ENCODE measurements at places on chromosomes 1 and 21.

GRCh38 chr1:179142889-179143299, 61.0 kb downstream of the TOR3A start:
- no peak for DNase-seq

DNA sequence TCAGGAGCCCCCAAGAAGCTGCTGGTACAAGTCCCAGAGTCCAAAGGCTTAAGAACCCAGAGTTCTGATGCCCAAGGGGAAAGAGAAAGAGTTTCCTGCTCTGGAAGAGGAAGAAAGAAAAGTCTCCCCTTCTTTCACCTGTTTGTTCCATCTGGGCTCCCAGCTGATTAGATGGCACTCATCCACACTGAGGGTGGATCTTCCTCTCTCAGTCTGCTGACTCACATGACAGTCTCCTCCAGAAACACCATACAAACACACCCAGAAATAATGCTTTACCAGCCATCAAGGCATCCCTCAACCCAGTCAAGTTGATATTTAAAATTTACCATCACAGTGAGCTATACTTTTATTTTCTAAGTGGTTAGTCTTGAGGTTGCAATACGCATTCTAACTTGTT, 257.9 kb downstream of the PAPPA2 start:
- no peak for DNase-seq

DNA sequence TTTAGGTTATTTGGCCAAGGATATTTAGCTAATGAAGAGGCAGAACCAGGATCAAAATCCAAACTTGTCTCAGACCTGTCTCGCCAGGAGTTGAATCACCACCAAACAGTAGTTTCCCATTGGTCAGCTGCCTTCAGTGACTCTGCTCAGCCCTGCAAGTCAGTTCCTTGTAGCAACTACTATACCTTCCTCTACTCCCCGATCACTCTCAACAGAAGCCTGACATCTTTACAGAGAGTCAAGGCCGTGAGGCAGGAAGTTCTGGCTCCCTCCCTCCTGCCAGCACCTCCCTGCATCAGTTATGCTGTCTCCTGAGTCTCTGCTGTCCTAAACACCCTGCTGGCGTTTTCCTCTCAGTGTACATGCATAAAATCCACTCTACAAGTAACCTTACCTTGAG, 13.2 kb downstream of the PSMD4 start:
- no peak for DNase-seq

DNA sequence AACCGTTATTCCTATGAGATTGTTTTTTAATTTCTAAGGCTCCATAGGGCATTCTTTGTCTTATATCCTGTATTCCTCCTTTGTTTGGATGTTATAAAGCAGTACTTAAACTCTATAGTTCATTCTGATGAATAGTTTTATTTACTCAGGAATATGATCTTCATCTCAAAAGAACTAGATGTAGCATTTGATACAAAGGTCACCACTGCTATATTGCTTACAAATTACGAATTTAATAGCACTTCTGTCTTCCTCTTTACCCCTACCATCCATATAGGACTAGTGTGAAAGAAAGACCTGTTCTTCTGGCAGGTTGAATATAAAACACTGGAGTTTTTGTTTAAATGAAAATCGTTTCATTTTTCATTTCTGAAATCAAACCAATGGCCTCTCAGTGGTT, 468.1 kb upstream of the CXADR start:
- no peak for DNase-seq

GRCh38 chr1:56524263-56524662, 55.1 kb downstream of the PLPP3 start:
- DNase-seq, result no peak

GRCh38 chr1:203175827-203176241, 208 bp upstream of the MYBPH start:
- no peak for DNase-seq

DNA sequence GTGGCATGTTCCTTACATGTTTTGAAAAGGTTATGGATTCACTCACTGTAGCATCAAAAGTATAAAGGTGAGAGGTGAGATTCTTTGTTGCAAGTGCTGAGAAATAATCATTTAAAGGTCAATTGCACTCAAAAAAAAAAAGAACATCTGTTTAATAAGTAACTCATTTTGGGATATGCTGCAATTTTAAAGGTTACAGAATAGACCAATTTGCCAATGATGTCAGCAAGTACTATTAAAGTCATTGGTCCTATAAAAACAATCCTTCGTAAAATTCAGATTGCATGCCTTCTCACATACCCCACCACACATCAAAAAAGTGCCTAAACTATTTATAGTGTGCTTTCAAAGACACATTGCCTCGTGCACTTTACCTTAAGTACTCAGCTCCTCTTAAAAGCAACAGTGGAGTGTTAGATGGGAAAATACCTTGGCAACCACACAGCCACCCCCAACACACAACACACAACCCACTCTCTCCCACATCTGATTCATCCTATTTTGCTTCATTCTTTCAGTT, 218.2 kb upstream of the ADGRL2 start:
- DNase-seq, result no peak

- DNase-seq, result peak; percentile 79
Measured at GRCh38 chr1:201530741-201531531, 8.0 kb upstream of the NAV1 start.

GRCh38 chr21:36263797-36264196, 56.2 kb upstream of the MORC3 start:
- no peak for DNase-seq

DNA sequence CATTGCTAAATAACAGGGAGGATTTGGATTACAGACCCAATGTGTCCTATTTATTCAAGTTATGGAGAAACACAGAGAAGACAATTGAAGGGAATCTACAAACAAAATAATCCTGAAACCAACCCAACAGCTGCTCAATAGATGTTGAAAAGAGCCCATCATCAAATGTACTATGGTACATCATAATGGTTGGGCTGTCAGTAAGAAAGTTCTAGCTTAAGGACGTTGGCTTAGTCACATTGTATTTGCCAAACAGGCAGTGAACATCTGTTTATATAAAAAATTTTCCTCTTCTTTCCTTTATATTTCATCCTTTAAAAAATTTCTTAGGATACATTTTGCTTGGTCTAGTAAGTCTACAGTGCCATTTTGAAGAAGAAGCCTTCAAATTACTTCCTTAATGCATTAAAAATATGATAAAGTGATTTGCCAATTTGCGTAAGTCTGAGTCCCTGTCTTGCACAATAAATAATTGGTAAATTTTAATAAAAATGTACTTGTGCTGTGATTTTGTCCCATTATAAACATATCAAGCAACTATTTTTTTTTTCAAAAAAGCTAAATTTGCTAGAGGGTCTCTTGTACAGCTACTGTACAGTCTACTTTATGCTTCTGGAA, 14.4 kb downstream of the MAP3K7CL start:
- DNase-seq, result no peak

GRCh38 chr1:192993426-192994085, 65.6 kb downstream of the UCHL5 start:
- DNase-seq, result no peak

GRCh38 chr1:70893381-70893780, 154.2 kb downstream of the PTGER3 start:
- DNase-seq, result no peak

DNA sequence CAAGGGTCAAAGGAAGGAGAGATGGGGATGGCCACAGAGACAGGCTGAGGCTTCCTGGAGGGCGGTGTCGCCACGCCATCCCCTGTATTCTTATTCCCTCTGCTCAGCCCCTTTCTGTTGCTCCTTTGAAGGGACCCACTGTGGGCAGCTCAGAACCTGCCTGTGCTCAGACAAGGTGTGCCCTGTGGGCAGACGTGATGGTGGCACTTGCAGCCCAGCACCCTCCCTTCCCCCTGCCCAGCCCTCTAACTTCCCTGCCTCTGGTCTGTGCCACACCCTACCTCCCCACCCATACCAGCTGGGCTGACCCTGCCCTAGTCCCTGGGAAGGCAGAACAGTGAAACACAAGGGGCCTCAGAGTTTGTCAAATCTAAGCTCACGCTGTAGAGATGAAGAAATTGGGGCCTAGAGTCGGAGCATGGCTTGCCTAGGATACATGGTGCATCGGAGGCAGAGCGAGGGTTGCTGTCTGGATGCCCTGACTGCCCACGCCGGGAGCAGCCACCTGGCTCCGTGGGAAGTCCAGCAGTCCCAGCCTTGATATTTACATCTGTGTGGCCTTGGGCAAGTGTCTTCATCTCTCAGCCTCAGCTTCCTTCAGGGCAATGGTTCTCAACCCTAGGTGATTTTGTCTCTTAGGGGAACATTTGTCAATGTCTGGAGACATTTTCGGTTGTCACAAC, 68.6 kb upstream of the RUNX3 start:
- no peak for DNase-seq

DNA sequence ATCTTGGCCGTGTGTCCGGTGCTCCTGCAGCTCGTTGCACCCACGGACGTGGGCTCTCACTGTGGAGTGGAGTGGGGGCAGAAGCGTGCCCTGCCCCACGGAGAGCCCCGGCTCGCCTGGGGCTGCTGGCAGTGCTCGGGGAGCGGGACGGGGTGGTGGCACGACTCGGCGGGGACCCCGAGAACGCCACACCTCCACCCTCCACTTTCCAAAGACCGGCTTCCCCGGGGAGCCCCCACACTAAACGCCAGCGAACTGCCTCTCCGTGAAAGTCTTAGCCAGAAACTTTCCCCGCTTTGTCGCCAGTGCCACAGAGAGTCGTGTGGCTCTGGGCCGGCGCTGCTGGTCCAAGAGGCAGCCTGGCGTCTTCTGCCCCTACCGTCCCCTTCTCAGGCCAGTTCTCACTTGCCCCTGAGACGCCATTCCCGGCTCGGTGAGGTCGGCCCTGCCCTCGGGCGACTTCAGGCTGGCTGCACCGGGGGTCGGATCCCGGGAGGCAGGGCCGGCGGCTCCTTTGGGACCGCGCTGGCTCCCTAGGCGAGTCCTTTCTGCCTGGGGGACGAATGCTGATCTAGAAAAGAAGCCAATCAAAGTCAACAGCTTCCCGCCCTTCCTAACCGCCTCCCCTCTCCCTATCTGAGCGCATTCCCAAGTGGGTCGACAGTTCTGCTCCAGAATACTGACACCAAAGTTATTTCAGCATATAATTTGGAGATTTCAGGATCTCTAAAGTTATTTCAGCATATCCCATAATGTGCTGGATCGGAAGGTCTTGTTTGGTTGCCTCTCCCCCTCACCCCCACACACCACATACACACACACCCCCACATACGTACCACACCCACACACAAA, 2.6 kb upstream of the SAMD13 start:
- DNase-seq, result no peak

- no peak for DNase-seq
Measured at GRCh38 chr21:30984889-30985288, 53.4 kb downstream of the KRTAP19-8 start.

- no peak for DNase-seq
Measured at GRCh38 chr1:235470741-235471439, 33.4 kb downstream of the B3GALNT2 start.

DNA sequence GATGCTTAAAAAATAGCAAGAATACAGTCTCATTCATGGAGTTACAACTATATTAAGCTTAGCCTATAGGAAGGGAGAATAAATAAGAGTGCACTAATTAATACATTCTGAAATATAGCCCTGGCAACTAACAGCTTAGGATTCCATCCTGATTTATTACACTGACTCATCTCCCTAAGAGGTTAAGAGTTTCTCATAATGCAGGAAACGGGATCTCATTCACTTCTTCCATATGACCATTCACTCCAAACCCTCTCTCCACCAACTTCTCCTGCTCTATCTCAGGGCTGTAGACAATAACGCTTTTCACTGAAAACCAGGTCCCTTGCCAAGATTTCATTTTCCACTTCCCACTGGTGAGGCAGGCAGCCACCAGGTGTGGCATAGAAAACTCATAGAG, 168.5 kb upstream of the PLD5 start:
- no peak for DNase-seq

DNA sequence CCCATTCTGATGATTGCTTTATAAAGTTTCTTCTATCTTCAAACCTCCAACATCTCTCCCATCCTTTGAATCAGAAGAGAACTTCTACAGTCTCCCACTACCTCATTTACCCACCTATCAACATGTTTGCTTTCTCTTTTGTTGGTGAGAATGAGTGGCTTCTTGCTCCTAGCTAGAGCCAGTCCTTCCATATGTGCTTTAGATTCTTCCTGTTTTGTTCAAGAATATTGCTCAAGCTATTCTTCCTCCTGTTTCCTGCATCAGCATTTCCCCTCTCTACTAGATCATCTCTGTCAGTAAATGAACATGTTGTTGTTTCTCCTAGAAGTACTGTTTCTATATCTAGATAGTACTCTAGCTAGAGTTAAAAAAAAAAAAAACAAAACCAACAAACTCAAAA, 6.3 kb downstream of the ATF6 start:
- no peak for DNase-seq

DNA sequence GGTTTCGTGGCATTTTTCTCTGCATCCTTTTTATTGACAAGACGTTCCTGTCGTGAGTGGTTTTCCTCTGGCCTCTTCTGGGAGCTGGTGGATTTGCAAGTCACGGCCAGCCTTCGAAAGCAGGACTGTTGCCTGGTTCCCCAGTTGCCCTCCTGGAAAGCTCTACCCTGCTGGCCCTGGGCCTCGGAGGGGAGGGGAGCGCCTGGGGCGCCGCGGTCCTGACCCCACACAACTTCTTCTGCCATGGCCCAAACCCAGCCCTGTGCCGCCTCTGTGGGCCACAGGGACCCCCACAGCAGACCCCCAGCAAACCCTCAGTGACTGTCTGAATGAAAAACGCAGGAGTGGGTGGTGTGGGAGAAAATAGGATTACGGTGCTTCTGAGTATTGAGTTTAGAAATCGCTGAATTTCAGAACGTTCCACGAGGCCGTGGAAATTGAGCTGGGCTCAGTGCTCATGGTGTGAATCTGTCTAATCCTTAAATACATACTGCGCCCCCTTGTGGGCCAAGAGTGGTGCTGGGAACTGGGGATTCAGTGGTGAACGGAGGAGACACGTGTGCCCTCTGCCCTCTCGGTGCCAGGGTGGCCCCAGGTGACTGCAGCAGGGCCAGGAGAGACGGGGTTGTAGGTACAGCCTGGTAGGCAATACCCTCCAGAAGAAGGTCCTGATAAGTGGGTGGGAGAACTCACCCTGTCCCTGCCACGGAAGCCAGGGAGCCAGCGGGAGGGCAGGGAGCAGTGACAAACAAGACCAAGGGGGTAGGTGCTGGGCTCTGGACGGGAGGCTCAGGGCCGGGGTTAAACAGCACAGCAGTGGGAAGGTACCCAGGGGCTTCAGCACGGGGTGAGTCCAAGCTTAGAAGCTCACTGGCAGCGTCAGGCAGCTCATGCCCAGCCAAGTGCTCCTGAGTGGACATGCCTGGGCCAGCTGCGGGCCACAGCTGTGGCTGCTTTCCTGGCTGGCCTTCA, 101.2 kb upstream of the COL6A1 start:
- DNase-seq, result peak; percentile 90

GRCh38 chr1:186374303-186375151, 526 bp downstream of the TPR start:
- peak; percentile 10 for DNase-seq

DNA sequence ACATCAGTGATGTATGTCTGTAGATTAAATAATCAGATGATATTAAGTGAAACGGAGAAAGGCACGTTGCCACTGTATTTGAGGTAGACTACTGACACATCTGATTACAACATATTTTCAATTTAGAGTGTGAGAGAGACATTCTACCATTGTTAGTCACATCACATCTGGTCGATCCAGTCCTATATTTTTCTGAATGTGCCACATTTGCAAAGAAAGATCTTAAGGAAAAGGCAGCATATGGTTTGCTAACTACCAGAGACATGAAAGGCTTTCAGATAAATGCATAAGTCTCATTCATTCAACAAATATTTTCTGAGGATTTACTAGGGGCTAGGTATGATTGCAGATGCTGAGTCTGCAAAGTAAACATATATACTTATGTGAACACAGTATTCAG, 114.3 kb upstream of the RUNX1 start:
- DNase-seq, result no peak
